ENCODE measurements at places on chromosomes 11 and 22.

DNA sequence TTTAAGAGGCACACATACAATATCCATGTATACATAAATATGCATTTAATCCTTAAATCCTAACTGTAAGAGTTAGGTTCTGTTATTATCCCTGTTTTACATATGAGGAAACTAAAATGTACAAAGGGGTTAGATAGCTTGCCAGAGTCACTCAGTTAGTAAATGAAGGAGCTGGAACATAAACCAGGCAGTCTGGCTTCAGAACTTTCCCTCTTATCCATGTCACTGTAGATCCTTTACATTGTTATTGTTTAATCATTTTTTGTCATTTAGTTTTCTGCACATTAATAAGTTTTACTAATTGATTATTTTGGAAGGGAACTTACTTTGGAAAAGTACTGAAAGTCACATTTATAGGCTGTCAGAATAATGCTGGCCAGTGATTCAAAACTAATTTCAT lies 282.4 kb downstream of the TMEM135 start:
- DNase-seq, result no peak

- no peak for DNase-seq
Observed at GRCh38 chr11:47469361-47470179, 20.6 kb upstream of the RAPSN start.

- DNase-seq, result no peak
Observed at GRCh38 chr11:57793351-57794115, 31.9 kb downstream of the CTNND1 start.

- no peak for DNase-seq
Observed at GRCh38 chr22:17097701-17098100, 12.9 kb downstream of the IL17RA start.

GRCh38 chr22:45805413-45805812 lies 133.8 kb downstream of the ATXN10 start:
- no peak for DNase-seq

GRCh38 chr11:11806074-11806473 lies 35.7 kb upstream of the USP47 start:
- no peak for DNase-seq

DNA sequence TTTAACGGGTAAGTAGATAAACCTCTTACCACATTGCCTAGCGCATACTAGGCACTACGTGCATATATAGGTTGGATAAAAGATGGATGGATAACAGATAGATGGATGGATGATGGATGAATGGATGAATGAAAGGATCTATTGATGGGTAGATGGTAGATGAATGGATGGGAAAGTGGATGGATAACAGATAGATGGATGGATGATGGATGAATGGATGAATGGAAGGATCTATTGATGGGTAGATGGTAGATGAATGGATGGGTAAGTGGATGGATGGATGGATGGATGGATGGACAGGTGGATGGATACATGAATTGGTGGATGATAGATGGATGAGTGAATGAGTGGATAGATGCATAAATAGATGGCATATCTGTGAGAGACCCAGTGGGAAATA lies 555.0 kb downstream of the MN1 start:
- DNase-seq, result no peak

DNA sequence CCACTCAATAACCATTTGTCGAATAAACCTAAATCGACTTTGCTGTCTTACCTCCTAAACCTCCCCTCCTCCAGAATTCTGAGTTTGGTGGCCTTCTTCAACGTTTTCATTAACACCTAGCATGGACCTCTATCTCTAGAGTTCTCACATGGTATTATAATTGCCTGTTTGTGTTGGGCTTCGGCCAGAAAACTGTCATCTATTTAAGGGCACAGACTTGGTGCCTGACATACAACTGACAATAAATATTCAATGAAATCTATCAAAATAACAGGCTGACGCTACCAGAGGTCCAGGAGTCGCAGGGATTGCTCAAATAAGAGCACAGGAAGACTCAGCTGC lies 687 bp downstream of the ALKBH8 start:
- DNase-seq, result no peak
